ENCODE measurements at places on chromosomes 7 and 10. TPM values are rescaled to one million over a fixed set of nuclear protein-coding genes. Genes with fewer than 3 reads are reported as not detected.

GRCh38 chr7:74454021-74454924 lies 567 bp downstream of the GTF2IRD1 start:
- no peak for DNase-seq

GRCh38 chr7:46695051-46695708 lies 774.1 kb upstream of the IGFBP3 start:
- no peak for DNase-seq

The POMZP3 gene
- 8.5 TPM for total RNA-seq

The DEPP1 gene
- total RNA-seq = not detected

The ADAMTS14 gene
- 0.11 TPM for total RNA-seq

DNA sequence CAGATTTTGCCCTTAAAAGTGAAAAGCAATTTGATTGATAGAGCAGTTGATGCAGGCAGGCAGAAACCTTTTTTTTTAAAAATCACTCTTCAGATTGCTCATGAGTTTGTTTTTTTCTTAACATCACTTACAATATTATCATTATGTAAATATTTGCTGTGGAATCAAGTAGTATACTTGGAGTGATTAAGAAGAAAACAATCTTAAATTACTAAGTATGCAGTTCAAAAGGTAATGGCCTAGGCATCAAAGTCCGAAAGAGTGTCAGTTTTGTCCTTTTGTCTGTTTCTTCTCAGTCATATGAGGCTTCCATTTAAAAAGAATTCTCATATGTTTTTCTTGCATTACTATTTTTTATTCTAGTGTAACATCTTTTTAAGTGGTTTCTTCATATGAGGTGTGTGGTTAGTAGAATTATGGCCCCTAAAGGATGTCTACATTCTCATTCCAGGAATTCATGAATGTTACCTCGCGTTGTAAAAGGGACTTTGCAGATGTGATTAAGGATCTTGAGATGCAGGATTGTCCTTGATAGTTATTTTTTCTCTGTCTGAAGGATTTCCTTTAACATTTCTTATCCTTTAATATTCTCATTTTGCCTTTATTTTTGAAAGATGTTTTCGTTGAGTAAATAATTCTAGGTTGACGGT lies 44.0 kb downstream of the BICC1 start:
- no peak for DNase-seq

DNA sequence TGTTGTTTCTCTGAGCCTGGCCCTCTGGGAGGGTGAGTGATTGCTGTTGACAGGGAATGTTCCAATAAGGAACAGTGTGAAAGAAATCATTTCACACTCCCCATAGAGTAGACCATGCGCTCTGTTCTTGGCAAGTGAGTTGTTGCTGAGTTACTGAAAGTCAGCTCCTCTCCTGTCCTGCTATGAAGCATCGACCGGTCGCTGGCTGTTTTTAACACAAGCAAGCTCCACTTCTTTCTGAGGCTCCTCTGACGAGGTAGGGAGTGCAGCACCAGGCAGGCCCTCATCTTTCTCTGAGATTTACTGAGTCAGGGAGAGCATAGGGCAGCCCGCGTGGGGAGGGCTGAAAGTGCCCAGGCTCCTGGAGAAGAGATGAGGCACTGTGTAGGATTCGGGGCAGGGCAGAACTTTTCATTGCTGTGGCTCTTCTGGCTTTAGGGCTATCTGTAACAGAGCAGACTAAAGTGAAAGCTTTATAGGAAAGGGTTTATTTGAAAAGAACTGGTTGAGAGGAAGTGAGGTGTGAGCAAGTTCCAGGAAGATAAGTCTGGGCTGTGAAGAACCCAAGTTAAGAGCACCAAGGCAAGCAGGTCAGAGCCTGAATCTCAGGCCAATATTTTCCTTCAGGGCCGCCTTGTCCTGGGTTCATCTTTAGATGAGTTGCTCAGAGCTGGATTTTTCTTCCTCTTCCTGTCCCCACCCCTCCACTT lies 332.2 kb downstream of the CCSER2 start:
- peak; percentile 6 for DNase-seq

- DNase-seq = no peak
Measured at GRCh38 chr10:82245157-82245556, 370.2 kb downstream of the NRG3 start.

DNA sequence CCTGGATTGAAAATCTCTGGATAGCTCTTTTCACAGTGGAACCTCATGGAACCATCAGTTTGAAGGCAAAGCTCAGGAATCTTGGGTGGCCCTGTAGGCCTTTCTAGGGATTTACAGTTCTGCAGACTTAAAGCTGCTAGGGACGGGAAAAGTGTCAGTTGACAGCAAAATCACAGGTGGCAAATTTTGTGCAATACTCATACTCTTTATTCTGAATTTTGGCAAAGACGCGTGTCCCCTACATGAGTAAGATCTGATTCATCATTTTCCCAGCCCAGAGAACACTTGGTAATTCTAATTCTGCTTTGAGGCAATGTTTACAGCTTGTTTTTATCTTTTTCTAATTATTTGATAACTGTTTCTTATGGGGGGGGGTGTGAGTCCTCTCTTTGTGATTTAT lies 3.6 kb downstream of the LRRC17 start:
- DNase-seq = no peak

The AKR1C4 gene
- total RNA-seq = not detected

The AP1S1 gene
- 58.3 TPM for total RNA-seq

The ELFN1 gene
- not detected for total RNA-seq

- no peak for DNase-seq
Measured at GRCh38 chr10:36253731-36254130, 611.6 kb upstream of the FZD8 start.

The DKK1 gene
- not detected for total RNA-seq

- no peak for DNase-seq
Measured at GRCh38 chr10:123156078-123156477, 1.9 kb downstream of the BUB3 start.

The GIMAP5 gene
- total RNA-seq = not detected

GRCh38 chr7:106314875-106315274 lies 30.1 kb upstream of the NAMPT start:
- DNase-seq = no peak

- peak; percentile 73 for DNase-seq
Measured at GRCh38 chr10:11472158-11472753, 139.2 kb downstream of the USP6NL start.

The TAS2R41 gene
- not detected for total RNA-seq

The NXPH1 gene
- not detected for total RNA-seq

The RELN gene
- not detected for total RNA-seq
